Large intestine (tissue), 12 donors: ENCODE measurements at places on chromosomes 12 and 14.

GRCh38 chr14:94706133-94706532 is 63.8 kb downstream of the GSC start:
- no peaks in the 10 kb centered on the region for H3K4me1 ChIP-seq
- no peak overlapping the region for H3K27ac ChIP-seq
- H3K4me3 ChIP-seq: no peak overlapping the region
- peaks cover 6% of the 10 kb centered on the region for H3K27me3 ChIP-seq

GRCh38 chr14:63565448-63565847 is 22.3 kb upstream of the PPP2R5E start:
- no peak overlapping the region for H3K27ac ChIP-seq
- no peaks in the 10 kb centered on the region for H3K36me3 ChIP-seq
- DNase-seq: no peak
- H3K4me3 ChIP-seq: no peak overlapping the region
- H3K4me1 ChIP-seq: no peaks in the 10 kb centered on the region
- H3K27me3 ChIP-seq: no peaks in the 10 kb centered on the region

DNA sequence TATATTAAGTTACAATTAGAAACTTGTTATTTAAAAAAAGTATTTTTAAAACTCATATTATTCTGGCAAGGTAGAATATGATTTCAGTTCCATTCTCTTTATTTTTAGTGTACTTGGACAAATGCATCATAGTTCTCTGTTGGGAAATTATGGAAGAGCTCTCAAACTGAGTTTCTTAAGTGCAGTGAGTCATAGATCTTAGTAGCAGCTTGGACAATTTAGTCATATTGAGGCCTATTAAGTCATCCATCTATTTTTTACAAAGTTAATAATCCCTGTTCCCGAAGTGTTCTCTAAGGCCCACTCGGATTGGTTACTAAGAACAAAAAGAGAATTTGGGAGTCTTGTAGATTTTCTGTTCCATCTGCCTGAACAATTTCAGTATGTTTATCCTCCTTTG is 113.9 kb downstream of the ANO4 start:
- H3K36me3 ChIP-seq: no peaks in the 10 kb centered on the region
- H3K27me3 ChIP-seq: no peaks in the 10 kb centered on the region
- no peak for DNase-seq
- H3K4me3 ChIP-seq: no peak overlapping the region

DNA sequence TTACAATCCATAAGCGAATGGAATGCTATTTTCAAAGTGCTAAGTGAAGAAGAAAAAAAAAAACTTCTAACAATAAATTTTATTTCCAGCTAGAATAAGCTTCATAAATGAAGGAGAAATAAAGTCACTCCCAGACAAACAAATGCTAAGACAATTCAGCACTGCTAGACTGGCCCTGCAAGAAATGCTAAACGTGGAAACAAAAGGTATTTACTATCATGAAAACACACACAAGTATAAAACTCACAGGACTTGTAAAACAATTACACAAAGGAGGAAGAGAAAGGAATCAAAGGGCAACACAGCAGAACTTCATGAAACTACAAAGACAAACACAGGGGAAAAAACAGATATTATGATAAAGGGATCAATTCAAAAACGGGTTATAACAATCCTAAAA is 85.8 kb upstream of the NELL2 start:
- H3K36me3 ChIP-seq: no peaks in the 10 kb centered on the region
- no peak overlapping the region for H3K4me3 ChIP-seq
- H3K27me3 ChIP-seq: no peaks in the 10 kb centered on the region

DNA sequence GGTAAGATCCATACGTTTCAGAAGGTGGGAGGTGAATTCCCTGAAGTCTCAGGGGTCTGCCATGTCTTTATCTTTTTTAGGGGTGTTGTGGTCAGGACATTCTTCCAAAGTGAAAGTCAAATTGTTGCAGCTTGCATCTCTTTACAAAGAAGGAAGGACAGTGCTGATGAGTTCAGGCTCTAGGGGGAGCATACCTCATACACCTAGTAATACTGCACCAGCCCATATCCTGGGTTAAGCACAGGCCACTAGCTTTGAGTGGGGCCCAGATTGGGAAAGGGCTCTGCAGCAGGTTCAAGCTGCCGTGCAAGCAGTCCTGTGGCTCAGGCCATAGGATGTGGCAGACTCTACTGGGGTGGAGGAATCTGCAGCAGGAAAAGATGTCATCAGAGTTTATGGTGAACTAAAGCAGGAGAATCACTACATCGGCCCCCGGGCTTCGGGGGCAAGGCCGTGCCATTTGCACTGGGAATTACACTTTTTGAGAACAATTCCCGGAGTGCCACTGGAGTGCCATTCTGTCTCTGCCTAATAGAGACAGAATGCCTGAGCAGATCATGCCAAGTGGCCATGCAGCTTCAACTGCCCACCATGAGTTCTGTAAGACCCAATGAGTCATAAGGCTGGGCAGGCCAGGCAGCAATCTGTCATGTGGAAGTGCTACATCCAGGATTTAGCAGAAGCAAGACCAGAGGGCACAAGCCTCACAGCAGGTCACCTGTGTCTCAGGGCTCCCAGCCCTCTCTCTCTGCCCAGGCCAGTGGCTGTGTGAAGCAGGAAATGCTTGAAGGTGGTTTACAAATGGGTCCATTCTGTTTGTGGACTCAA is 32.3 kb downstream of the DIO3 start:
- no peaks in the 10 kb centered on the region for H3K4me1 ChIP-seq
- H3K36me3 ChIP-seq: no peaks in the 10 kb centered on the region
- no peak for DNase-seq
- no peak overlapping the region for H3K27ac ChIP-seq

DNA sequence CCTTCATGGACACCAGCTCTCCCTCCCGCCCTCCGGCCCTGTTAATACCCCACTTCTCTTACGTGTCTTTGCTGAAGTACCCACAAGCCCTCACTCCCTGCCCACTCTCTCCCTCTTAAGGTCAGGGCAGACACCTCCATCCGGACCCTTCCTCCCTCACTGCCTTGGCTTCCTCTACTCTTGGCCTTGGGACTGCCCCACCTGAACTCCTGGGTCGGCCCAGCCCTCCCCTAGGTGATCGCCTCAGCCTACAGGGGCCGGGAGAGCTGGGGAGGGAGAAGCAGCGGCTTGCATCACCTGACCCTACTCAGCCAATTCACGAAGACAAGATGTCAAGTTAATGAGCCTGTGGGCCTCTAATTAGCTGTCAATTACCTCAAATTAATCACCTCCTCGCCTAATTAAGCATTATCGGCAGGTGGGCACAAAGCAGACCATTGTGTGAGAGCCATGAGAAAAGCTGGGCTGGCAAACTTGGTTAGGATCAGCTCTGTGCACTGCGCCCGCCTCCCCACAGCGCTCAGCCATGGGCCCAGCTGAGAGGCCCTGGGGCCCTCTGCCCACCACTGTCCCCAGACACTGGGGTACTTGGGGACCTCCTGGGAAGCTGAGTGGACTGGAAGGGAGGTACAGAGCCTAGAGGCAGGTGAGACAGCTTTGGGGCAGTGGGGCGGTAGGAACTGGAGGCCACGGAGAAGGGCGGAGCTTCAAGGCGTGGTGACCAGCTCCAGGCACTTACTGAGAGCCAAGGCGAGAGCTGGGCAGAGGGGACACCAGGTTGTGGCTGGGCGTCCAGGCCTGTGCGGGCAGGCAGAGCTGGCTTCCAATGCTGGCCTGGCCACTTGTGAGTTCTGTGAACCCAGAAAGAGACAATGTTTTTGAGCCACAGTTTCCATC is 25.1 kb upstream of the VSX2 start:
- no peaks in the 10 kb centered on the region for H3K4me1 ChIP-seq
- no peak for DNase-seq
- no peak overlapping the region for H3K4me3 ChIP-seq
- no peaks in the 10 kb centered on the region for H3K36me3 ChIP-seq
- no peak overlapping the region for H3K27ac ChIP-seq
- peaks cover 38% of the 10 kb centered on the region for H3K27me3 ChIP-seq

GRCh38 chr12:32106517-32107358 is at the start of gene BICD1:
BICD1 (plus strand) TSS chr12:32106847; CDS start chr12:32107332, 485 bp downstream.
- H3K4me3 ChIP-seq: peak within 1 kb of the TSS; percentile 74
- peak; percentile 87 for DNase-seq
- peak within 1 kb of the TSS; percentile 55 for H3K27ac ChIP-seq
- H3K36me3 ChIP-seq: no peaks in the 10 kb centered on the region
- H3K4me1 ChIP-seq: peaks cover 5% of the 10 kb centered on the region

DNA sequence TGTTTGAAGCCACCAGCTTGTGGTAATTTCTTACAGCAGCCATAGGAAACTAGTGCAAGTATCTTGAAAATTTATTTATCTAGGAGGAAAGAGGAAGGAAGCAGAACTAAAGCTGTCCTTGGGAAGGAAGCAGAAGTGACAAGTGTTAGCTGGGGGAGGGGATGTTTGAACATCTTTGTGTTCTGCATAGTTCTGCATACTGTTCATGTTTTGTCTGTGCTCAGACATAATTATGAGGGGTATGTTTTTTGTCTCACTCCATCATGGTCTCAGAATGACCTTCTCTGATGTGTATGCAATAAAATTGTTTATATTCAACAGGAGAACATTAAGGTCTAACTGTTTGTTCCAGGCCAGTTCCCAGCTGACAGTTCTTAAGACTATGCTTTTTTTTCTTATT is 606.5 kb downstream of the GALC start:
- H3K36me3 ChIP-seq: no peaks in the 10 kb centered on the region
- no peak overlapping the region for H3K4me3 ChIP-seq
- no peaks in the 10 kb centered on the region for H3K27me3 ChIP-seq
- H3K4me1 ChIP-seq: no peaks in the 10 kb centered on the region
- H3K27ac ChIP-seq: no peak overlapping the region
- no peak for DNase-seq

DNA sequence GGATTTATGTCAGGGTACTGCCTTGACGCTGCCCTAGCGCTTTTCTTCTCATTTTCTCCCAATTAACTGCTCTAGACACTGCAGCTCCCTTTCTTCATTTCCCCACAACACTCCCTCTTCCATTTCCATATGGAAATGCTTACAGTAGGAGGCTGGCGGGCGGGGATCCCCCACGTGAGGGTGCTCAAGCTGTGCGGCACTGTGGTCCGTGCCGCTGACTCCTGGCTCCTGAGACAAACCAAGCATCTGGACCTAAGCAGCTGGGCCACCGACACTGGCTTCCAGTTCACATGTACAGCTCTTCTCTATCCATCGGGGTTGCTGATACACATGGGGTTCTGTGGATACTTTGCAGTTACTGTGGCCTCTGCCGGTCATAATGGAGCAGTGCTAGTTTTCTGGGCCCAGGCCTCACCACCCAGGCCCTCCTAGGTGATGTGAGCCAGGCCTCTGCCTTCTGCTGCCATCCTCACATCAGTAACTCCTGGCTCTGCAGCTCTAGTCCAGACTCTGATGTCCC is 20.2 kb downstream of the TCHP start:
- peaks cover 55% of the 10 kb centered on the region for H3K36me3 ChIP-seq
- no peak for DNase-seq
- no peaks in the 10 kb centered on the region for H3K27me3 ChIP-seq
- no peak overlapping the region for H3K27ac ChIP-seq
- H3K4me3 ChIP-seq: no peak overlapping the region

DNA sequence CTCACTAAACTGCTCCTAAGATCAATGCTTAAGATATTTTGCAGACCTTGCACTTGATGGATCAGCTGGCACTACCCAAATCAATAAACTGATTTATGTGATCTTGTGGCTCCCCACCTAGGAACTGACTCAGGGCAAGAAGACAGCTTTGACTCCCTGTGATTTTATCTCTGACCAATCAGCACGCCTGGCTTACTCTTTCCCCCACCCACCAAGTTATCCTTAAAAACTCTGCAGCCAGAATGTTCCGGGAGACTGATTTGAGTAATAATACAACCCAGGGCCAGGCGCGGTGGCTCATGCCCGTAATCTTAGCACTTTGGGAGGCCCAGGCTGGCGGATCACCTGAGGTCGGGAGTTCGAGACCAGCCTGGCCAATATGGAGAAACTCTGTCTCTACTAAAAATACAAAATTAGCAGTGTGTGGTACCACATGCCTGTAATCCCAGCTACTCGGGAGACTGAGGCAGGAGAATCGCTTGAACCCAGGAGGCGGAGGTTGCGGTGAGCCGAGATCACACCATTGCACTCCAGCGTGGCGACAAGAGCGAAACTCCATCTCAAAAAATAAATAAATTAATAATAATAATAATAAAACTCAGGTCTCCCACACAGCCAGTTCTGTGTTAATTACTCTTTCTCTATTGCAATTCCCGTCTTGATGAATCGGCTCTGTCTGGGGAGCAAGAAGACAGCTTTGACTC is 12.0 kb downstream of the MORN3 start:
- H3K4me3 ChIP-seq: no peak overlapping the region
- no peaks in the 10 kb centered on the region for H3K27me3 ChIP-seq
- H3K27ac ChIP-seq: no peak overlapping the region
- no peaks in the 10 kb centered on the region for H3K36me3 ChIP-seq
- DNase-seq: no peak

- no peak overlapping the region for H3K4me3 ChIP-seq
- no peaks in the 10 kb centered on the region for H3K27me3 ChIP-seq
- H3K4me1 ChIP-seq: peaks cover 12% of the 10 kb centered on the region
- no peaks in the 10 kb centered on the region for H3K36me3 ChIP-seq
Observed at GRCh38 chr14:54623279-54624004, 56.5 kb downstream of the SAMD4A start.

DNA sequence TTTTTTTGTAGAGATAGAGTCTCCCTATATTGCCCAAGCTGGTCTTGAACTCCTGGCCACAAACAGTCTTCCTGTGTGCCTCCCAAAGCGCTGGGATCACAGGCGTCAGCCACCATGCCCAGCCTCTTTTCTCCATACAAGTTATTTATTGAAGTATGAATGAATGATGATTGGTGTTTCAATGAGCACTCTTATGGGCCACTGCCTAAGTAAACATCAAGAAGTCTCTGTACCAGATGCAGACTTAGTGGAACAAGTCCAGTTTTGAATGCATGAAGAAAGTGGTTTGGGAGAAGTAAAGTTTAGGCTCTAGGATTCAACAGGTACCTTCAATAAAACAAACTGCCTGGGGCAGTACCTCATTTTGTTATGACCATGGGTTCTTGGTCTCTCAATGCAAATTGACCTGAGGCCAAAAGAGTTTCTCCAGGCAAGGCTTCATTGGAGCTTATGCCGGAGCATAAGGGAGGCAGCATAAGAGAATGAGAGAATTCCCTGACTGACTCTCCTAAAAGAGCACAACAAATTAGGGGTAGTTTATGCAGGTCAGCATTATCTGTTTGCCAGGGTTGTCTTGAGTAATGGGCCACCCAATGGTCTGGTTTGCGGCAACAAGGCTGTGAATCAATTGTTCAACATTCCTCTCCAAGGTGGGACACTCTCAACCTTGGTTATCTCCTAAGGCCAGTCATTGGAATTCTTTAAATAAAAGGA is 1.1 kb upstream of the GMFB start:
- peaks cover 11% of the 10 kb centered on the region for H3K4me1 ChIP-seq
- peak overlapping the region; percentile 93 for H3K27ac ChIP-seq
- H3K36me3 ChIP-seq: no peaks in the 10 kb centered on the region
- peak overlapping the region; percentile 100 for H3K4me3 ChIP-seq
- H3K27me3 ChIP-seq: no peaks in the 10 kb centered on the region

- no peak overlapping the region for H3K27ac ChIP-seq
- no peak for DNase-seq
- no peaks in the 10 kb centered on the region for H3K36me3 ChIP-seq
- H3K4me3 ChIP-seq: no peak overlapping the region
- peaks cover 32% of the 10 kb centered on the region for H3K4me1 ChIP-seq
Observed at GRCh38 chr12:48977290-48978281, 536 bp upstream of the WNT1 start.

GRCh38 chr14:50740856-50741255 is 72.8 kb upstream of the SAV1 start:
- no peaks in the 10 kb centered on the region for H3K27me3 ChIP-seq
- no peak overlapping the region for H3K4me3 ChIP-seq
